ENCODE measurements at places on chromosomes 7 and 10.

- no peak for DNase-seq
Measured at GRCh38 chr10:119517235-119518141, 25.0 kb downstream of the RGS10 start.

- no peak for DNase-seq
Measured at GRCh38 chr10:88873757-88874156, 6.3 kb upstream of the STAMBPL1 start.

DNA sequence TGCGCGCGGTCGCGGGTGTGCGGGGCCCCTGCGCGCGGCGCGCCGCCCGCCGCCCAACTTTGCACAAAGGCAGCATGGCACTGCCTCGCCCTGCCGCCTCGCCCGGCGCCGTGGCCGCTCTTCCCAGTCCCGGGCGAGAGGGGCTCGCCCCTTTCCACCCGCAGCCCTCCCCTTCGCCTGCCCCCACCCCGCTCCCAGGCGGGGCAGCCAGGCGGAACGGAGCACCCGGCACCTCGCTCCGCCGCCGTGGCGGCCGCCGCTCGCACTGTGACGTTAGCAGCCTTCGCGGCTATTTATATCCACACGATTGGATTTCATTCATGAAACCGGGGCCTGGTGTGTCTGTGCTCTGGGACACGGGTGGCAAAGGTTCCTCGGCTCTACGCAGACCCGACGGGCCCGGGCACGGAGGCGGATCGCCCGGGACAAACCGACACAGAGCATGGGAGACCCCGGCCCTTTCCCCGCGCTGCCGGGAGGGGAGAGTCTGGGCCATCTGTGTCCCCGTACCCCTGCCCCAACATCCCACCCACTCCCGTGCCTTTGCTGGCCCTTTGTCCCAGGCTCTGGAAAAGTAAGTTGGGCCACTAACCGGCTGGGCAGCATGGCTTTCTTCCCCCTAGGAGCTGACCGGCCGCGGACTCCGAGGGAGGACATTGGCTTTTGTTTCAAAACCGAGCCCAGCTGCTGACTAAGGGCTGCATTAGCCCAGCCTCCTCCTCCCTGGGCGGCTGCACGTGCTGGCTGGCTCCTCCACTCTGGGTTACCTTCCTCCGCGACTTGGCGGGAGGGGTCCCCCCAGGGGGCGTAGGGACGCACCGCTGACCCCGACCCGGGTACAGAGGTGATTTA, at the start of gene RHOBTB1:
Gene RHOBTB1 (minus strand): TSS at position 128 of the 852 bp plus-strand sequence. CDS start 32,643 bp downstream, outside the sequence.
- peak; percentile 87 for DNase-seq

DNA sequence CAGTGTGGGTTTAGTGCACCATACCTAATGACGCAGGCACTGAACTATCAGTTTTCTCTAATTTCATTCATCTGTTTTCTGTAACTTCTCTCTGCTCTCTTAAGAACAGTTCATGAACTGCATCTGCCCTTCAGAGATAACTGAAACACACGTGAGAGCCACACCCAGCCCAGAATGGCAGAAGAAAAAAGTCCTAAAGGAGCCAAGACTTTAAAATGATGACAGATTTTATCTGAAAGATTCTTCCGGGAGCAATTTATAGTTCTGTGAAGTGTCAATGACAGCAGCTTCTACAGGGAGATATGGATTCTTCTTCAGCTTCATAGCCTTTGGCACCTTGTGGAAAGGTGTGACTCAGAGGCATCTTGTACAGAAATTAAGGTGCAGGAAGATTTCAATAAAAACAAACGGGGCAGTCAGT, 211.5 kb upstream of the SLC26A5 start:
- DNase-seq = no peak

- DNase-seq = peak; percentile 54
Measured at GRCh38 chr7:47896809-47897423, 51.4 kb downstream of the PKD1L1 start.

DNA sequence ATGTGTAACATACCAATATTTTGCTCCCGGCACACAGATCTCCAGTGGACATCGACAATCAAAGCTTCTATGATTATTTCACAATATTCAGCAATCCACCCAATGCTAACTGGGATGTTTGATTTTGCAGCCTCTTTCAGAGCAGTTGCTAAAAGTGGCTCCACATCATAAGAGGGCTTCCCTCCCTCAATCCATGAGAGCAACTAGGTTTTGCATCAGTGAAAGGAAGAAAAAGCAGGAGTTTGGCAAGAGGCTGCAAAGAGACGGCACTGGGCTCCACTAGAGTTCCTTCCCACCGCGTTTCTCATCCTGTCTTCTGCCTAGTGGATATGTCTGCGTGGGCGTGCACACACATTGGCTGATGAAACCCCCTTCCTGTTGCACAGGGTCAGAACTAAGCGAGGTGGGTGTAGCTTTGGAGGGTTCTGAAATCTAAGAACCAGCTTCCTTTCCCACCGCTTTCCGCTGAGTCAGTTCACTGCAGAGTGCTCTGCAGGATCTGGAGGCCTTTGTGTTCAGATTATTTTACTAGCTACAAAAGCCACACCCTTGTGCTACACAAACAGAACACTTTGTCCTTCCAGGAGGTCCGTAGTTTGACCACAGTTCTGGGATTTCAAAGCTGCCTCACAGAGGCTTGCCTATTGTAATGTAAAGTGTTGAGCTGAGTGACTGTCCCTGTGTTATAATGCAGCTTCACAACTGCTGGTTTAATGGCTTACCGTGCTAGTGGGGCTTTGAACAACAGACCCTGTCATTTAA, 28.1 kb downstream of the ARL4A start:
- DNase-seq = peak; percentile 42

DNA sequence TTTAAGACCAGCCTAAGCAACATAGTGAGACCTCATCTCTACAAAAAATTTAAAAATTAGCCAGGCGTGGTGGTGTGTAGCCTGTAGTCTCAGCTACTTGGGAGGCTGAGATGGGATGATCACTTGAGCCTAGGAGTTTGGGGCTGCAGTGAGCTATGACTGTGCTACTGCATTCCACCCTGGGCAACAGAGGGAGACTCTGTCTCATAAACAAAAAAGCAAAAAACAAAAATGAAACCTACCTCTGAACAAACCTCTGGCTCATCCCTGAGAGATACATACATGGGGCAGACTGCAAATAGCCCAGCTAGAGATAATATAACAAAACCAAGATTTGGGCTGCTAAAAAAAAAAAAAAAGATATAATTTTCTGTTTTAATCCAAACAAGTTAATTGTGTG, 19.5 kb downstream of the C10orf67 start:
- DNase-seq = no peak

DNA sequence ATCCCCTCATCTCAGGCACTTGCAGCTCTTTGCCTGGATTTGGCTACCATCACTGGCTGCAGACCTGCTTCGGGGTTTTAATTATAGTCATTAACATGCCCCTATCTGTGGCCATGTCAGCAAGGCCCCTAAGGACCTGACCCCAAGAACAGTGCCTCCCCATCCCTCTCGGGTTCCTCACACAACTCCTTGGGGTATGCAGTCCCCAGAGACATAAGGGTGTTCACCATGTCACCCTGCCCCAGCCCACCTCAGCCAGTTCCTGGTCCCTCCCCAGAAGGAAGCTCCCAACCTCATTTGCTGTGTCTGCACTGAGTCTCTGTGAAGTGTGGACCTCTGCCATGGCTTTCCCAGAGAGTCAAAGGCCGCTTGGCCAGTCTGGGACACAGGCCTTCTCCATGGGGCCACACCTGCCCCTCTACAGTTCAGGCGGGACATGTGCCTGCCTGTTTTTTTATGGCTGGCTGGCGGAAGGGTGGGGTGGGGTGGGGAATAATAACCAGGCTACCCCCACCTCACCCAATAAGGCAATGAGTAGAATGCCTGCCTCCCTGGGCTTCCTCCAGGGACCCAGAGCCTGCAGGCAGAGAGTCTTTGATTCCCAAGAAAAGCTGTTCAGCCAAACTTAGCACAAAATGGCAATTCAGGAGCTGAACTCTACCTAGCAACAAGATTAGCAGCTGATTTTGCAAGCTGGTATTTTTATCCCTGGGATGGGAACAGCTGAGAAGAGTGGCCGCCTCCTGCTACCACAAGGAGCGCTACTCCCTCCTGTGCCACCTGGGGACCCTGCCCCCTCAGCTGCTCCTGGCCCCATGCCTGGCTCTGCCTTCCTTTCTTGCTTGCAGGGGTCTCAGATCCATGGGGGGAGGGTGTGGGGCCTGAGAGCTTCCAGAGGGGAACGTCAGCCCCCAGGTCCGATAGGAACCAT, 23.7 kb upstream of the CAMK2B start:
- DNase-seq = peak; percentile 72

GRCh38 chr10:51389415-51390321, 309.7 kb downstream of the CSTF2T start:
- peak; percentile 79 for DNase-seq

- DNase-seq = no peak
Measured at GRCh38 chr10:19480353-19480752, 335.9 kb upstream of the PLXDC2 start.

DNA sequence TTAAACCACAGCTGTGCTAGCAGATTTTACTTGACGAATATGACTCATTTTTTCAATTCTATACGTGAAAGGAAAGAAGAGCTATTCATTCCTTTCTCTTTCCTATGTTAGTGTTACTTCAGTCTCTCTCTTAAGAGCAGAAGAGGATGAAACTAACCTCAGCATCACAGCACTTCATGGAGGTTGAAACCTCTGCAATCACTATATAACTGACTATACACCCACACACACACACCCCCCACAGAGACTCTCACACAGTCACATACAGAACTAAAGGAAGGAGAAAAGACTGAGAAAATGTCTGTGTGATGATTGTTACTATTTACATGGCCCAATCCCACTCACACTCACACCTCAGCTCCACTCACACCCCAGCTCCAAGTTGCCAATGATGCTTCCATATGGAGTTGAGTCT, 104.2 kb downstream of the KIF20B start:
- no peak for DNase-seq

GRCh38 chr10:282294-283139, 147.3 kb downstream of the ZMYND11 start:
- no peak for DNase-seq

DNA sequence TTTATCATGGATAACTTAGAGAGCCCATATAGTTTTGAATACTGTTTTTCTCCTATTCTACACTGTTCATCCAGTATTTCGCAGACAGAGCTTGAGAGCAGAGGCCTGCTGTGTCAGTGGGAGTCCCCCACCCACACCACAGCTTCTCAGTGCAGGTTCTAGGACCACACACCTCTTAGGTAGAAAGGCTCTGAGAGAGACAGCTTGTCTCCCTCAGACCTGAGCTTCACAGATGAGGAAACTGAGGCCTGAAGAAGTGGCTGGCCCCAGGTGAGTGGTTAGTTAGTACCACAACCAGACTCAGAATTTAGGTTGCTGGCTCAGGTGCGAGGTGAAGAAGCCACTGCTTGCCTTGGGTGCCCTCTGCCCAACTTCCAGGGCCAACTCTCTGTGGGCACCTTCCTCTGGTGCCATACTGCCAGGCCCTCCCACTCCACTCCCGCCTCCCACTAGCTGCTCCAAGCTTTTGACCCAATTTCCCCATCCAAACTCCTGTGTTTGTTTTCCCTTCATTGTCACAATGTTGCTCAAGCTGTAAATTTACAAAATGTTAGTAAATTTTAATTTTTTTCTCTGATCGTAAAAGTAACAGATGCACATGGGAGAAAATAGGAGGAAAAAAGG, 7.6 kb upstream of the HILPDA start:
- DNase-seq = no peak

GRCh38 chr7:130367088-130367755, 13.1 kb upstream of the CPA1 start:
- DNase-seq = no peak

- peak; percentile 42 for DNase-seq
Measured at GRCh38 chr10:45418417-45418848, 44.4 kb downstream of the ALOX5 start.

- peak; percentile 42 for DNase-seq
Measured at GRCh38 chr7:152108359-152108758, 82.9 kb downstream of the GALNT11 start.

- DNase-seq = no peak
Measured at GRCh38 chr7:64046041-64046389, 781 bp downstream of the ZNF727 start.

DNA sequence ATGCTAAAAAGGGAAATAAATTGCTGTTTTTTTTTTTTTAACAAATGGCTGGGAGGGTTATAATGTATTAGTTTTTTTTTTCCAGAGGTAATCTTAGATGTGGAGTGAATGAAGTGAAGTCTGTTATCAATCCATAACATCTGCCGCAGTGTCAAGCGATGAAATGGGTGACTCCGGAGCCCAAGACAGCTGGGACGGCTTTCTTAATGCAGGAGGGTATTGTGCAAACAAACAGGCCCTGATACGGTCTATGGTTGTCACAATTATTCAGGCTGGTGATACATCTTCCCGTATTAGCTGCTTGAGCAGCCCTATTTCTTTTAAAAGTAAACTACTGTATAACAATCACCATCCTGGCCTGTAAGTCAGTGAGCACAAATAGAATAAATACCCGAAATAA, 1231.2 kb downstream of the GATA3 start:
- DNase-seq = no peak

DNA sequence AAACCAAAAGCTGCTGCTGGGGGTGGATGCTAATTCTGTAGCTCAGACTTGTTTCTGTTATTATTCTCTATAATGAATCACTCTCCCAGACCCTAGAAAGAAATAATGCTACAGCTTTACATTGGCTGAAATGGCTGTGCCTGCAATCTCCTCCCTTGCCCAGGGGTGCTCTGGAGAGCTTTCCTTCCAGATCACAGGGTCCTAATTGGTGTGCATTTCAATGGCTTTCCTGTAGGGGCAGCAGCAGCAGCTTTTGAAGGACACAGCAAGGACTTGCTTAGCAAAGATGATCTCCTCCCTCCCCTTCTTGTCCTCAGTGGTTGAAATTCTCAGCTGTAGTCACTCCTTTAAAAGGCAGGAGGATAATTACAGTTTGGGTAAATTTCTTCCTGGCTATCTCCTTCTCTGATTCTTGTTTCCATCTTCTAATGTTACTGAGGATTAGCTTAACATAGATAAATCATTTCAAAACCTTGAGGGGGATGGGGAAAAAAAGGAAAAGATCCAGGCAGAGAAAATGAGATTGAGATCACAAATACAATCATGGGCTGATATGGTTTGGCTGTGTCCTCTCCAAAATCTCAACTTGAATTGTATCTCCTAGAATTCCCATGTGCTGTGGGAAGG, 120.2 kb upstream of the CTTNBP2 start:
- DNase-seq = peak; percentile 55

DNA sequence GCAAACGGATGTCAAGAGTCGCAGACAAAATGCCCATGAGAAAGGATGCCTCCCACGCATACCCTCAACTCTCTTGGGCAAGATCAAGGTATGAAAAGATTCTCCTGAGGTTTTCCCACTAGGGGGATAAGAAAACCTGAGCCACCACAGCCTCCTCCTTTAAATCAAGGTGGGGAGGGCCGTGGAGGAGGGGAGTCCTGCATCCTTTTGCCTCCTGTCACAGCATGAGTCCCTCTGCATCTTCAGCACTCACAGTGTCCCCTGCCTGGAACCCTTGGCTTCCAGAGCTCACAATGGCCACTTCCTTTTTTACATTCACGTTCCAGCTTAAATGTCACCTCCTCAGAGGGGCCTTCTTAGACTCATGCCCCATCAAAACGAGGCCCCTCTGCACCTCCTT, 207.6 kb downstream of the GLI3 start:
- DNase-seq = peak; percentile 43

- peak; percentile 91 for DNase-seq
Measured at GRCh38 chr10:117536866-117537435, 5.6 kb upstream of the EMX2 start.

Data from H7 (cell line).